ENCODE measurements at places on chromosomes 16 and 17.

DNA sequence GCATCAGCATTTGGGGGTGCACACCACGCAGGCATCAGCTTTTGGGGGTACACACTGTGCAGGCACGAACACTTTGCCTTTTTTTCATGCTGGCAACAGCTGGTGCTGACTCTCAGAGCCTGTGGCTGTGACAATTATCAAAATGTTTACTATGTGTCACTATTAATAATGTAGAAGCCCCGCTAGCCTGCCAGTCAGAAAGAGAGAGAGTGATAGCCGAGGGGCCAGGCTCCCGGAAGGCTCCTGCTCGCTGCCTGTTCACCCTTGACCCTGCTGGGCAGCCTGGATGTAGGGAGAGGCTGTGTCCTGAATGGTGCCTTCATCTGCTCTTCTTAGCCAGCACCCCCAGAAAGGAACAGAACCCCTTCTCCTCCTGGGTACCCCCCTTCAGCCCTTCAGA lies 61.9 kb downstream of the SDK2 start:
- H3K36me3 ChIP-seq = no peaks in the 10 kb centered on the region
- no peak overlapping the region for H3K27ac ChIP-seq
- H3K27me3 ChIP-seq = no peaks in the 10 kb centered on the region

GRCh38 chr17:28948873-28949184 lies 2.5 kb downstream of the PHF12 start:
- DNase-seq = no peak
- no peaks in the 10 kb centered on the region for H3K36me3 ChIP-seq
- peak overlapping the region; percentile 98 for H3K27ac ChIP-seq
- no peaks in the 10 kb centered on the region for H3K4me1 ChIP-seq
- H3K27me3 ChIP-seq = no peaks in the 10 kb centered on the region

- no peaks in the 10 kb centered on the region for H3K36me3 ChIP-seq
- no peak overlapping the region for H3K27ac ChIP-seq
- no peak for DNase-seq
- no peaks in the 10 kb centered on the region for H3K27me3 ChIP-seq
- no peaks in the 10 kb centered on the region for H3K4me1 ChIP-seq
- no peak overlapping the region for H3K4me3 ChIP-seq
These were observed 300.5 kb downstream of the CPPED1 start for GRCh38 chr16:12503191-12503590.

DNA sequence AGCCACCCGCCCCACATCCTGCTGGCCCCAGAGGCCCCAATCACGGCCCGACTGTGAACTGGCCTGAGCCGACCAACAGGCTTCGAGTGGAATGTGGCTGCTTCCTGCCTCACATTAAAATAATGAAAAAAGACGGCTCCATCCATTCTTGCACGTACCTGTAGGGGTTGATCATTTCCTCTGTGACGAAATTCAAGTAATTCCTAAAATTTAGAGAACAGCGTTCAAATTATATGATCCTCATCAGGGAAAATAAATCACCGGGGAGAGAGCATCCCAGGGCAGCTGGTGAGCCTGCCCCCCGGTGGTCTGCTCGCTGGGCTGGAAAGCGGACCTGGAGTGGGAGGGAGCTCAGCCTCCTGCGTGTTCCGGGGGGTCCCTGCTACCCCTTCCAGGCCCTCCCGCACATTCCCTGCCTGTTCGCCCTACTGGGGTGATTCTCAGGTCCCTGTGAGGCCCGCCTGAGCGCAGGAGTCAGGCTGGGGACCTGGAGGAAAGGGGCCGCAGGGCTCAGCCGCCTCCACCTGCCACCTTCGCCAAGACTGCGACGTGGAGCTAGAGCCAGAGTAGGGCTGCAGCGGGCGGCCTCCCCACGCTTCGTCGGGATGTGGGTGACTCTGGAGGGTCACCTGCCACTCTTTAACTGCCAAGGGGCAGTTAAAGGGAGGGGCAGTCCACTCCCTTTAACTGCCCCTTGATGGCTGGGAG lies 28.9 kb downstream of the SLC7A5 start:
- H3K36me3 ChIP-seq = no peaks in the 10 kb centered on the region
- no peak for DNase-seq
- H3K27me3 ChIP-seq = no peaks in the 10 kb centered on the region

GRCh38 chr17:373613-374230 lies 21.1 kb upstream of the RPH3AL start:
- no peak overlapping the region for H3K4me3 ChIP-seq
- H3K36me3 ChIP-seq = no peaks in the 10 kb centered on the region
- H3K27me3 ChIP-seq = no peaks in the 10 kb centered on the region
- no peaks in the 10 kb centered on the region for H3K4me1 ChIP-seq
- H3K27ac ChIP-seq = no peak overlapping the region

GRCh38 chr16:28283798-28284577 lies 8.3 kb upstream of the SBK1 start:
- no peak overlapping the region for H3K4me3 ChIP-seq
- H3K27ac ChIP-seq = no peak overlapping the region
- DNase-seq = no peak
- no peaks in the 10 kb centered on the region for H3K4me1 ChIP-seq
- no peaks in the 10 kb centered on the region for H3K36me3 ChIP-seq

GRCh38 chr17:81076141-81076679 lies 41.3 kb downstream of the BAIAP2 start:
- no peak overlapping the region for H3K27ac ChIP-seq
- H3K36me3 ChIP-seq = no peaks in the 10 kb centered on the region
- no peaks in the 10 kb centered on the region for H3K27me3 ChIP-seq
- peaks cover 10% of the 10 kb centered on the region for H3K4me1 ChIP-seq

- peaks cover 15% of the 10 kb centered on the region for H3K4me1 ChIP-seq
- peak overlapping the region; percentile 54 for H3K27ac ChIP-seq
- no peak overlapping the region for H3K4me3 ChIP-seq
- DNase-seq = no peak
- no peaks in the 10 kb centered on the region for H3K36me3 ChIP-seq
These were observed 31.3 kb upstream of the MRPS23 start for GRCh38 chr17:57881143-57881542.

DNA sequence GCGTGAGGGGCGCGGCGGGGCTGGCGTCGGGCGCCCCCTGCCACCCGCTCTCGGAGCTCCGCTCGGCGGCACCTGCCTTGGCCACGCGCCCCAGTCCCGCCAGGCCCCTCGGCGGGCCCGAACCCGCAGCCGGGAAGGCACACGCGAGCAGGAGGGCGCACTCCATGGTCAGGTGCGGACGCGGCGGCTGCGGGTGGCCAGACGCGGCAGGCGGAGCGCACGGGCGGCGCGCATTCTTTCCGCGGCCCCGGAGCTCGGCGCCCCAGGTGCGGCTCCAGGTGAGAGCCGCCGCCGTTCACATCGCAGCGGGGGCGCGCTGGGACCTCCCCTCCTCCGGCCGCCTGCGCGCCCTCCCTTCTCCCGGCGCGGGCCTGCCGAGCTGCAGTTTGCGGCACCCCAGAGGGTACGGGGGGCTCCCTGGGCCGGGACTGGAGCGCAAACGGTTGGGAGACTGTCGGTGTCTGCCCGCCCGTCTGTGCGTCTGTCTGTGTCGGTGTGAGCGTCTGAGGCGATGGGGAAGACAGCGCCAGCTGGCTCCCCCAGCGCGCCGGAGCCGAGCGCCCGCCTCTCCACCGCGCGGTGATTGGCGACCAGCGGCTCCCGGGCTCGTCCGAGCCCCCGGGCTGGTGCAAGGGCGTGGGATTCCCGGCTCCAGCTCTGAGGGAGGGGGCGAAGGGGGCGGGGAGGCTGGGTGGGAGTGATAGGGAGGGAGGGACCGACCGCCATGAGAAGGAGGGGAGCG lies at the start of gene ADAMTS18:
TSS of gene ADAMTS18 (minus strand) at position 505 of the 742 bp plus-strand sequence. CDS start at position 166, 339 bp downstream.
- H3K27ac ChIP-seq = no peak within 1 kb of the TSS
- H3K4me3 ChIP-seq = peak within 1 kb of the TSS; percentile 66
- H3K36me3 ChIP-seq = no peaks in the 10 kb centered on the region
- no peaks in the 10 kb centered on the region for H3K27me3 ChIP-seq

GRCh38 chr16:25172831-25173230 lies 43.9 kb upstream of the AQP8 start:
- no peaks in the 10 kb centered on the region for H3K36me3 ChIP-seq
- H3K4me1 ChIP-seq = no peaks in the 10 kb centered on the region
- no peak for DNase-seq
- no peak overlapping the region for H3K4me3 ChIP-seq
- H3K27ac ChIP-seq = no peak overlapping the region
- H3K27me3 ChIP-seq = no peaks in the 10 kb centered on the region

DNA sequence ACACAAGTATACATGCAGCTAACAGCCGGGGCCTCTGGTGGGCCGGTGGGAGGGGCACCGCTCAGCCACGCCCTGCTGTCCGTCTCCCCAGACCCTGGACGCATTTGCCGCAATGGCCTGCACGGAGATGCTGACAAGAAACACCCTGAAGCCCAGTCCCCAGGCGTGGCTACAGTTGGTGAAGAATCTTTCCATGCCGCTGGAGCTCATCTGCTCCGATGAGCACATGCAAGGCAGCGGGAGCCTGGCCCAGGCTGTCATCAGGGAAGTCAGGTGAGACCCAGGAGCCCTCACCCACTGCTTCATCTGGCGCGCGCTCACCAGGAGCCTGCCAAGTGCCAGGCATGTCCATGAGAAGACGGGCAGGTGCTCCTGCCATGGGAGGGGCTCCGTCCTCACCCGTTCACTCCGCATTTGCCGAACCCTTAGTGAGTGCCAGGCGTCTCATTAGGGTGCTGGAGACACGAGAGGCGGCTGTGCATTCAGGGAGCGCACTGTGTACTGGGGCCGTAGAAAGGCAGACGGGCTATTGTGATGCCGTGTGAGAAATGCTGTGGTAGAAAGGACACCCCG lies 51.4 kb upstream of the ENDOV start:
- no peaks in the 10 kb centered on the region for H3K27me3 ChIP-seq
- peaks cover 11% of the 10 kb centered on the region for H3K36me3 ChIP-seq
- peak; percentile 34 for DNase-seq

GRCh38 chr16:47143677-47144558 lies at the start of gene NETO2:
NETO2 (minus strand) TSS chr16:47143945; CDS start chr16:47143612, 333 bp downstream.
- H3K27me3 ChIP-seq = no peaks in the 10 kb centered on the region
- no peak for DNase-seq
- H3K4me1 ChIP-seq = no peaks in the 10 kb centered on the region

- peak overlapping the region; percentile 95 for H3K27ac ChIP-seq
- peak overlapping the region; percentile 89 for H3K4me3 ChIP-seq
- no peaks in the 10 kb centered on the region for H3K36me3 ChIP-seq
- no peak for DNase-seq
- peaks cover 13% of the 10 kb centered on the region for H3K4me1 ChIP-seq
- no peaks in the 10 kb centered on the region for H3K27me3 ChIP-seq
These were observed 810 bp upstream of the GAN start for GRCh38 chr16:81313701-81314602.

DNA sequence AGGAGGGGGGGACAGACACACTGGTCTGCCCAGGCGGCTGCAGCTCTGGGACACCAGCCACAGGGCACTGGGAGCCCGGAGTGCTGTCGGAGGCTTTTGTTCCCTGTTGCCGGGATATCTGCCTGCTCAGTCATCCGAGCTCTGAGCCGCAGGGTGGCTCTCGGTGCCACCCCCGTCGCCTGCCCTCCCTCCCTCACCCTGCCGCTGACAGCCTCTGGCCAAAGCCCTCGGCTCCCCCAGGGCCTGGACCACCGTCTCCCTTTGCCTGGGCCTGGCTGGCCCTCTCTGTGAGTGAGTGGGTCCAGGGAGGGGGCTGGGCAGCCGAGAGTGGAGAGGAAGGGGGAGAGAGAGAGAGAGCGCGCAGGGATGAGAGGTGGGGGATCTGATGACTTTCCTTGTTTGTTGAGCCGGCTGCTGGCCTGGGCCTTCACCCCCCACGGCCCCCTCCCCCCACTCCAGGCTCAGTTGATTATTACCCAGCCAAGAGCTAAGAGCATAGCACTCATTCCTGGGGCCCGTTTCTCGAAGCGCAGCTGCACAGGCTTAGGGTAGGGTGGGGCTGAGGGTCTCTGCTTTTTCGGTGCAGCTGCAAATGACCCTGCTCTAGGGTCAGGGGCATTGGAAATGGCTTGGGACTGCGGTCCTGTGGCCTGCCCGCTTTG lies 2.7 kb downstream of the FOXJ1 start:
- peaks cover 38% of the 10 kb centered on the region for H3K27me3 ChIP-seq
- H3K4me3 ChIP-seq = no peak overlapping the region
- no peak overlapping the region for H3K27ac ChIP-seq
- H3K4me1 ChIP-seq = no peaks in the 10 kb centered on the region
- no peaks in the 10 kb centered on the region for H3K36me3 ChIP-seq

DNA sequence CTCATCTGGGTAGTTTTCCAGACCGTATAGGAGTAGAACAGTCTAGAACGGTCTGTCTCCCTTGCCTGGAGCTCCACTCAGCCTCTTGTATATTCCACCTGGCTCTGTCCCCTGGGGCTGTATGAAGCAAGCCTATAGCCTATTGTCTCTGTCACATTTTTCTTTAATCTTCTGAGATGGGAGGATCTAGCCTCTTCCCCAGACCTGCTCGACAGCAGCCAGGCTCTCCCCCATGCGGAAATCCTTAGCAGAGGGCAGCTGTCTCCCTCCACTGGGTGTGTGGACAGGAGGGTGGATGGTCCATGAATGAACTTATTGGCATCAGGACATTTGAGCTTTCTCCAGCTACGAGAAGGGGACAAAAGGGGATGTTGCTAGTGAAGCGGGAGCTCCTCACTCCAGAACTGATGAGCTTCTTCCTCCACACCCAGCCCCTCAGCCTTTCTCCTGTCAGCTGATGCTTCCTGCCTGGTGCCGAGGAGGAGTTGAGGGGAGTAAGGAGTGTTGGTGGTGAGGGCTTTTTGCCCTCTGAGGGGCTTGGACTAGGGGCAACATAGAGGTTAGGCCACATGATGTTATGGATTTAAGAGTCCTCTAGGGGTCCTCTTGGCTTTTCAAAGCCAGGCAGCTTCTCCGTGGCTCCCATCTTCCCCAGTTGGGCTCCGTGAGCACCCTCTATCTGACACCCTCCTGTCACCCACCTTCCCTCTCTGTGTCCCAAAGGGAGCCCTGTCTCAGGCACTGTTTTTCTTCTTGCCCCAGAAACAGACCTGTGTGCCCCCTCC lies 28.0 kb downstream of the ARHGAP23 start:
- no peak for DNase-seq
- peaks cover 4% of the 10 kb centered on the region for H3K4me1 ChIP-seq
- no peak overlapping the region for H3K4me3 ChIP-seq
- no peaks in the 10 kb centered on the region for H3K27me3 ChIP-seq
- H3K36me3 ChIP-seq = no peaks in the 10 kb centered on the region

GRCh38 chr16:29791845-29792807 lies 1.6 kb downstream of the KIF22 start:
- no peaks in the 10 kb centered on the region for H3K27me3 ChIP-seq
- no peak for DNase-seq
- no peaks in the 10 kb centered on the region for H3K36me3 ChIP-seq

DNA sequence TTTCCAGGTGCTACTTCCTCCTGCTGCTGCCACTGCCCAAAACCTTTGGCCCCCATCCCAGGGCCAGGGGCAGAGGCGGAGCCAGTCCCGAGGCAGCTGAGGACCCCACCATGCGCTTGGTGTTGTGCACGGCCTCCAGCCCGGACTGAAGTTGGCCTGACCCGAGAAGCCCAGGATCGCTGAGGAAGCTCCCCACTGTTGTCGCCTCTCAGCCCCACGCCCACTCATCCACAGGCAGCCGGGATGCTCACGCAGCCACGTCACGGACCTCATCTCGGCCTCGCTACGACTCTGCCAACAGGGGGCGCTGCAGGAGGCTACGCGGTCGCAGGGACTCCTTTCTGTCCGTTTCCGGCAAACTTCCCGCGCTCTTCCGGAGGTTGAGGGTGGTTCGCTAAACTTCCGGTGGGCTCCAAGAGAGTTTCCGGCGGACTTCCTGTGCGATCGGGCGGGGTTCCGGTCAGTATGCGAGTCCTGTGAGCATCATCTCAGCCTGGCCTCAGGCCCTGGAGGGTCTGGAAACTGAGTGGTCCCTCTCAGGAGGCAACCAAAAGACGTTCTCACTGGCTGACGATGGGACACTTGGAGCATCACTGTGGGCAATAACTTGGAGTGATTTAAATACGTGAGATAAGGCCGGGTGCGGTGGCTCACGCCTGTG lies 12.4 kb downstream of the ZG16B start:
- no peaks in the 10 kb centered on the region for H3K36me3 ChIP-seq
- DNase-seq = no peak
- H3K27ac ChIP-seq = no peak overlapping the region
- H3K27me3 ChIP-seq = no peaks in the 10 kb centered on the region
- H3K4me3 ChIP-seq = peak overlapping the region; percentile 14

Measured in breast epithelium (tissue), 4 donors.